ENCODE measurements at places on chromosomes 5 and 9.

- no peak for DNase-seq
Observed at GRCh38 chr5:115396688-115397087, 100.2 kb upstream of the CCDC112 start.

- no peak for DNase-seq
Observed at GRCh38 chr9:131167936-131168335, 42.5 kb downstream of the NUP214 start.

GRCh38 chr9:28341913-28342312, 768.6 kb upstream of the C9orf72 start:
- no peak for DNase-seq

DNA sequence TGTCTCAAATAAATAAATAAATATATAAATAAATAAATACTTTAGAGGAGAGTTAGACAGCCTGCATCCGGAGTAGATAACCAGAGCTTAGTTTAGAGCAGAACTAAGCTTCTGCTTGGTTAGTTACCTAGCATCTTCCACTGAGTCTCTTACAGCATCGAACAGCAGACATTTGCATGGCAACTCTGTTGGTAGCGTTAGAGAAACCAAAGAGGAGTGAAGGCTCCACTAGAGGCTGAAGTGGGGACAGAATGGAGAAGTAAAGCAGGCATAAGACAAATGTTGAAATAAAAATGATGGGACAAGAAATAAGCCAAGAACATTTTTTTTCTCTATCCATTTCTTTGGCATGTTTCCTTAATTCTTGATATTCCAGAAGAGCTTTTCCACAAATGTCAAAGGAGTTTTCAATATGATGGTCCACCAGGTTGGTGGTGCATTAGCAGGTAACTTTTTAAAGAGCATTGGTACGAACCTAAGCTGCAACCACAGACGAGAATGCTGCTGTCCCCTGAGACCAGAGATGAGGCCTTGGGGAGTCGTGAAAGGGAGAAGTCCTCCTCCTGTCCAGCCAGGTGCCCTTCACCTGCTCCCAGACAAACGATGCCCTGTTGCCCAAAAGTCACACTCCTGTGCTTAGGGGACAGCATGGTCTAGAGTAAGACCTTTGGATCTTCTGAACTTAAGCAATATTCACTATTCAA, 438.3 kb downstream of the DIRAS2 start:
- no peak for DNase-seq

- DNase-seq: no peak
Observed at GRCh38 chr9:81268048-81268447, 421.3 kb downstream of the TLE1 start.

- DNase-seq: no peak
Observed at GRCh38 chr9:97425973-97426336, 14.1 kb downstream of the TDRD7 start.

- DNase-seq: no peak
Observed at GRCh38 chr5:124956471-124957029, 210.1 kb upstream of the ZNF608 start.

- DNase-seq: no peak
Observed at GRCh38 chr5:9072701-9073100, 473.2 kb downstream of the SEMA5A start.

DNA sequence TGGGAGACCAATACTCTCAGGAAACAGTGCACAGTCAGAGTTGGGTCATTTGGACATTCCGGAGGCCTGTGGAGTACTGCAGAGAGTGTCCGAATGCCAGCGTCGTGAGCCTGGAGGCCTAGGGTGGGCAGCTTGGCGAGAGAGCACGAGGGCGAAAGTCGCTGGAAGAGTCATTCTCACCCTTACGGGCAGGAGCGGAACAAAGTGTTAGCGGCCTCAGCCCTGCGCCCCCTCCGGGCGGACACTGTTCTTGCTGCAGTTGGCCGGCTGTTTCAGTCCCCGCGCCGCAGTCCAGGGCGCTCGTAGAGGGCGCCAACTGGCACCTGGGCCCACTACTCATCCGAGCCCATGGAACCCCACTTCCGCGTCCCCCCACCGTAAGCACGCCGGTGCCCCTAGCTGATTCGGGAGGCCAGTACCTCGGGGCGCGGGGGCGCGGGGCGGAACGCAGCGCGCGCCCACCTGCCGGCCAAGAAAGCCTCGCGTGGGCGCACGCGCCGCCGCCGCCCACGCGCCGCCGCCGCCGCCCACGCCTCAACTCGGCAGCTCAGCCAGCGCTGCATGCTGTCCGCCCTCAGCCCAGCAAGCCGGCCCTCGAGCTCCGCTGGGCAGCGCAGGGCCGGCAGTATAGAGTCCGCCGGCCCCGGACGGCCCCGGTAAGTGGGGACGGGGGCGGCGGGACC, 99.7 kb upstream of the CCL21 start:
- DNase-seq: no peak
